ENCODE measurements at places on chromosomes 4 and X. TPM values are rescaled to one million over a fixed set of nuclear protein-coding genes. Genes with fewer than 3 reads are reported as not detected.

The LAGE3 gene
- 35.4 TPM for total RNA-seq

The FGG gene
- total RNA-seq: 5.6 TPM

The SASH3 gene
- not detected for total RNA-seq

The NRK gene
- not detected for total RNA-seq

The DMRTC1B gene
- not detected for total RNA-seq

The MAGEH1 gene
- 9.4 TPM for total RNA-seq

The GRIA2 gene
- total RNA-seq: not detected

The PCDH19 gene
- 0.06 TPM for total RNA-seq

The ACSL4 gene
- 64.4 TPM for total RNA-seq

The RBM3 gene
- total RNA-seq: 352 TPM

The PITX2 gene
- 0.95 TPM for total RNA-seq

The MEPE gene
- total RNA-seq: not detected

Measured in NCI-H460 (cell line).